ENCODE measurements at places on chromosomes 1 and 21.

DNA sequence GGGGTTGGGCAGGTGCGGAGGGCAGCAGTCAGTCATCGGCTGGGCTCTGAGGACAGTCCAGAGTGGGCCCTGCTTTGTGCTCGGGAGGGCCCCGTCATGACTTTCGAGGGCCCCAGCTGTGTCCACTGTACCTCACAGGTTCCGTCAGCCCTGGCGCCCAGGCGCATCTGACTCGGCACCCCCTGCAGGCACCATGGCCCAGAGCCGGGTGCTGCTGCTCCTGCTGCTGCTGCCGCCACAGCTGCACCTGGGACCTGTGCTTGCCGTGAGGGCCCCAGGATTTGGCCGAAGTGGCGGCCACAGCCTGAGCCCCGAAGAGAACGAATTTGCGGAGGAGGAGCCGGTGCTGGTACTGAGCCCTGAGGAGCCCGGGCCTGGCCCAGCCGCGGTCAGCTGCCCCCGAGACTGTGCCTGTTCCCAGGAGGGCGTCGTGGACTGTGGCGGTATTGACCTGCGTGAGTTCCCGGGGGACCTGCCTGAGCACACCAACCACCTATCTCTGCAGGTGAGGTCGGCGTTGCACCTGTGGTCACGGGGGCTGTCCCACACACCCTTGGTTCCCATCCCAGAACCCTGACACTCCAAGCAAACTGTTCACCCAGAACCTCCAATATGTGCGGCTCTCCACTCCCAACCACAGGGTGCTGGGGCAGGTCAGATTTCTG is 7.8 kb downstream of the PODN start:
- DNase-seq: no peak

GRCh38 chr1:3441410-3441847 is 13.0 kb upstream of the ARHGEF16 start:
- no peak for DNase-seq

DNA sequence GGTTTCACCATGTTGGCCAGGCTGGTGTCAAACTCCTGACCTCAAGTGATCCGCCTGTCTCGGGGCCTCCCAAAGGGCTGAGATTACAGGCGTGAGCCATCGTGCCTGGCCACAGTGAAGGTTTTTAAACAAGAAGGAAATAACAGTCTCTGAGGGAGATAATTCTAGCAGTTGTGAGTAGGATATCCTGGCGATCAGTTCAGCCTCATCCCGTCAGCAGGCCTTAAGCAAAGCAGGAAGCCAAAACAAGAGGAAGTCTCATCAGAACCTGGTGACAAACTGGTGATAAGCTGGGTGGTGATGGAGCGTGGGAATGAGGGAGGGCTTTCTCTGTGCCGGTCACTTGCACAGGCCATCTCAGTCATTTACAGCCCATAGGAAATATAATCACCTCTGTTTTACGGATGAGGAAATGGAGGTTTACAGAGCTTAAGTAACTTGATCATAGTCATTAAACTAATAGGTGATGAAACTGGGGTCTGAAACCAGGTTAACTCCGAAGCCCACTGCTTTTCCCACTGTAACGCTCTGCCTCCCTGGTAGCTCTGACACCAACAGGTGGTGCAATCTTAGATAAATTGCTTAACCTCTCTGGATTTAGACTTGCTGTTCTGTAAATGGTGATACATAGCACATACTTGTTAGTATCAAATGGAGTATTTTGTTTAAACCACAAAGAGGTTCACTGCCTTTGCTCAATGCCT is 40.8 kb upstream of the A3GALT2 start:
- no peak for DNase-seq

- DNase-seq: no peak
These were observed 19.4 kb downstream of the ARMH1 start for GRCh38 chr1:44693900-44694299.

DNA sequence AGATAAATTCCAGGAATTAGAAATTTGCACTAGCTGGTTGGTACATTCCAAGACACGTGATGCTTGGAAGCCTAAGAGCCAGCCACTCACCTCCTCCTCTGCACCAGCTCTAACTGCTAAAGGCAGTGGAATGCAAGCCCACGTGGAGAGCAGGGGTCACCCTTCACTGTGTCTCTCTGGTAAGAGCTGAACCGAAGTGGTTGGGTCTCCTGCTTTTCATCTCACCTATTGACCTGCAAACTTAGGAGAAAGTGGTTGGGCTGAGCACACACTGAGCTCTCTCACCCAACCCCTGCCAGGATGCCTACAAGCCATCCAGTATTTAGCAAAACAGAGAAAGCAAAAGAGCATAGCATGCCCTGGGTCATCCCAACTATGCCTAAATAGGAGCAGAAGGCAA is 19.3 kb downstream of the HAO2 start:
- DNase-seq: no peak

GRCh38 chr1:174584071-174584470 is 136.3 kb downstream of the GPR52 start:
- DNase-seq: no peak

All from stimulated activated naive CD8-positive, alpha-beta T cell treated with anti-CD3 and anti-CD28 coated beads, Interleukin-15, amount 100 ng/mL, for 72 hours (primary cell).